ENCODE measurements at places on chromosomes 2 and 18.

DNA sequence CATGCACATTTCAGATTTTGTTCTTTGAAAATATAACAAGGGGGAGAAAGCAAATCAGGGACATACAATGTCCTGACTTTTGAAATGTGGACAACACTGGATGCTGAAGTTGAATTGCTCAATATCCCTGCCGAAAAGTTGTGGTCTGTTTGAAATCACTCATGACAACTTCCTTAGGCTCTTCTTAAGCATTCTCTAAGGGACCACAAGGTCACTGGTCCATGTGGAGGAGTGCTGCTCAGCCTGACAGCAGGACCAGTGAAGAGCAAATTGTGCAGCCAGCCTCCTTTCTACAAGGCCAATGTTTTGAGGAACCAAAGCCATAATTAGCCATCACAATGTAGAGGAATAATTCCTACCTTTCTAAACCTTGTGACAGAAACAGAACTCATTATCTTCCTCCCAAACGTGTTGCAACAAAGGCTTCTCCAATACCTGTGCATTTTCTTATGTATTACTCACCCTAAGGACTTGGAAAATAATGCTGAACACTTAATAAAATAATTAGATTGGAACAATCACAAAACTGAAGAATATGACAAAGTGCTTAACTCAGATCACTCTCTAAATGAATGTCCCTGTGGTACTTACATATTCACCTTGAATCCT, 1477.6 kb upstream of the NXPH2 start:
- no peak for DNase-seq

DNA sequence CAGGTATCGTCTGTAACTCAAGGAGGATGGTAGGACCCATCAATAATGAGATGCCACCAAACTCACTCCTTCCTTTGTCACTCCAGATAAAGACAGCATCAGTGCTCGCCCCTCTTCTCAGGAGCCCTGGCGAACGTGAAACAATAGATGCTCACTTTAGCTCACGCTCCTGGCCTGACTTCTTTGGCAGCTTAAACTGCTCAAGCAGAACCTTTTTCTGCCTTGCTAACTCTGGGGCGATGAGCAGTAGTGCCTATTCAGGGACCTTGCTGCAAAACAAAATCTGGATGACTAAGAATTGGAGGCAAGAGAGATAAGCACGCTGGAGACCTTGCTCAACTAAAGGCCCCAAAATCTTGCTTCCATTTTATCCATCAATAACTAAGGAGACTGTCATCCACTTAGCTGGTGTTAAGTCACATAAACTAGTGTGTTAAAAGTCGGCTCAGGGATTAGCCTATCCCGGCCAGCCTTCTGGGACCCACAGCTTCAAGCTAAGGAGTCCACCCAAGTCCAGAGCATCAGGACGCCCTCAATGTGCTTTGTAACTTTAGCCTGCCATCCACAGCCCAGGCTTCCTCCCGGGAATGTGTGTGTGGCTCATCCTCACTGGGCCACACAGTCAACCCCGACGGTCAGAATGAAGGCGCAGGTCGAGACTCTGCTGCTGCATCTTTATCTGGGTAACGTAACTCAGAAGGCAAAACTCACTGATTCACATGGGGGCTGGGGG, 38.9 kb downstream of the ZNF516 start:
- no peak for DNase-seq

DNA sequence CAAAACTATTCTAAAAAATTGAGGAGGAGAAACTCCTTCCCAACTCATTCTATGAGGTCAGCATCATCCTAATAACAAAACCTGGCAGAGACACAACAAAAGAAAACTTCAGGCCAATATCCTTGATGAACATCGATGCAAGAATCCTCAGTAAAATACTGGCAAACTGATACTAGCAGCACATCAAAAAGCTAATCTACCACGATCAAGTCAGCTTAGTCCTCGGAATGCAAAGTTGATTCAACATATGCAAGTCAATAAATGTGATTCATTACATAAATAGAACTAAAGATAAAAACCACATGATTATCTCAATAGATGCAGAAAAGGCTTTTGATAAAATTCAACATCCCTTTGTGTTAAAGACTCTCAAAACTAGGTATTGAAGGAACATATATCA, 63.1 kb downstream of the EHBP1 start:
- no peak for DNase-seq

GRCh38 chr2:232689152-232689910, 7.8 kb upstream of the GIGYF2 start:
- DNase-seq, result peak; percentile 55

GRCh38 chr18:52723550-52723970, 383.6 kb downstream of the DCC start:
- no peak for DNase-seq

DNA sequence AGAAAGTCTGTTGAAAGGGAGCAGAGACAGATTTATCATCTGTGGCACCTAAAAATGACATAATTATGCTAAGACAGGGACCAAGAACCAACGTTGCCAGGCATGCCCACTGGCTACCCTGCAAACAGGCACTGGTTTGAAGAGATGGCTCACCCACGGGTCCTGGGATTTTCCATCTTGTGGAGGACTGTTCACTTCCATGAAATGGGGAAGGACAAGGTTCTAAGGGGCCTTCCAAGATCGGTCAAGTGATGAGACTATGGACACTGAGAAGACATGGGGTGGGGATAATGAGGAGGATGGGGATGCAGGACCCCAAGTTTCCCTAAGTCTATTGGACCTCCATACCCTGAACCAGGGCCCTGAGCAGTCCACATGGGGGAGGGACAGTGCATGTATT, 18.9 kb downstream of the LGALSL start:
- no peak for DNase-seq

Measured in heart right ventricle (tissue), 16 donors.